ENCODE measurements at places on chromosomes 11 and 22. TPM values are rescaled to one million over a fixed set of nuclear protein-coding genes. Genes with fewer than 3 reads are reported as not detected.
A peak's percentile ranks its signal among the peaks of the same experiment; 100 is the strongest.

DNA sequence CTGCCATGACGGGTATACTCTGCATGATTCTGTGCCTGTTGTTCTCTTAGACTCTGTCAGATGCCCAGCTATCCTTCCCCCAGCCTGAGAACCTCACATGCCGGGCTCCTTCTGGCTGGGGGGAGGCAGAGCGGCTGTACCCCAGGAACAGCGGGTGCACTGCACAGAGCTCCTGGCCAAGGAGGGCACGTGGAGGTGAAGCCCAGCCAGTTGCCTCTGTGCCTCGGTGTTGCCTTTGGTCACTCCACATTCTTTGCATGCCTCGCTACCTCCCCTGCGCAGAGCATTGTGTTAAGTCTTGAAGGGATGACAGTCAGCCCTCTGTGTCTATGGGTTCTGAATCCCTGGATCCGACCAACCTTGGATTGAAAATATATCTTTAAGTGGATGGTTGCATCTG is 77.7 kb downstream of the FEZ1 start:
- no peaks in the 10 kb centered on the region for H3K27me3 ChIP-seq
- H3K4me1 ChIP-seq: no peaks in the 10 kb centered on the region
- no peak overlapping the region for H3K27ac ChIP-seq
- no peaks in the 10 kb centered on the region for H3K36me3 ChIP-seq
- DNase-seq: no peak

- no peaks in the 10 kb centered on the region for H3K27me3 ChIP-seq
- peaks cover 34% of the 10 kb centered on the region for H3K4me1 ChIP-seq
- no peak for DNase-seq
- H3K4me3 ChIP-seq: no peak overlapping the region
These were observed 2.3 kb upstream of the CLPB start for GRCh38 chr11:72436661-72437060.

DNA sequence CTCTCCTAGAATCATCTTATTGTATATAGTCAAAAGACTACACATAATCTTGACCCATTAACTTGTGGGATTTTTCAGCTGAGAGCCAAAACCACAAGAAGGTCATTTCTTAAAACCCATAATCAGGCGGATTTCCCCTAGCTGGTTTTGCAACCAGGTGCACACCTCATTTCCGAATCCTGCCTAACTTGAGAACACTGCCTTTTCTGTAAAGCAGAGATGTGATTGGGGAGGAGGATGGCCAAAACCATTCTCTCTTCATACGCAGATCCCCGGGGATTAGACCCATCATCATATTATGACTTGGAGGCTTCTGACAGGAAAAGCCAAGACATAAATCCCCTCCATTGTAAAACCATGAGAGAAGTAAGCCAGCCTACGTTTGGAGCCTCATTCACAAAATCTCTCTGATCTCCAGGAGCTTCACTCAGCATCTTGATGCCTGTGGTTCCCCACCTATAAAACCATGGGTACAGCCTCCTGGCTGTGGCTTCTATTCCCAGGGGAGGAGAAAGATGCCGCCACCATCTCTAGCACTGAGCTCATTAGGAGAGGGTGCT is 191.3 kb downstream of the KIF18A start:
- H3K27me3 ChIP-seq: no peaks in the 10 kb centered on the region
- no peak overlapping the region for H3K4me3 ChIP-seq
- no peaks in the 10 kb centered on the region for H3K4me1 ChIP-seq
- H3K27ac ChIP-seq: no peak overlapping the region
- no peak for DNase-seq

Gene FOLR2
- 28.7 TPM for total RNA-seq

Gene DDI1
- total RNA-seq: not detected

Gene C11orf86
- total RNA-seq: not detected

DNA sequence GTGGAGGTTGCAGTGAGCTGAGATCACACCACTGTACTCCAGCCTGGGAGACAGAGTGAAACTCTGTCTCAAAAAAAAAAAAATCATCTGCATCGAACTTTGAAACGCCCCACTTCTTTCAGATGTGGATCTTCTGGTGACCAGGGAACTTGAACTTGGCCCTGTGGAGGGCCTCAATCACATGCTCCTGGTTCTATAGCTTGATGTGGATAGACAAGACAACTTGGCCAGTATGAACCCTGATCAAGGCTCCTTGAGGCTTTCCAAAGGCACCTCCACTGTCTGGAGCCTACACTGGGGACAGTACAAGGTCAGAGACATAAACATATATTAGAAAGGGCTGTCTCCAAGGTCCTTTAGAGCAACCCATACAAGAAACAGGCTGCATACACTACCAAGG is 30.6 kb downstream of the RAB30 start:
- H3K27me3 ChIP-seq: no peaks in the 10 kb centered on the region
- H3K36me3 ChIP-seq: no peaks in the 10 kb centered on the region
- peaks cover 7% of the 10 kb centered on the region for H3K4me1 ChIP-seq
- H3K27ac ChIP-seq: no peak overlapping the region
- no peak for DNase-seq

DNA sequence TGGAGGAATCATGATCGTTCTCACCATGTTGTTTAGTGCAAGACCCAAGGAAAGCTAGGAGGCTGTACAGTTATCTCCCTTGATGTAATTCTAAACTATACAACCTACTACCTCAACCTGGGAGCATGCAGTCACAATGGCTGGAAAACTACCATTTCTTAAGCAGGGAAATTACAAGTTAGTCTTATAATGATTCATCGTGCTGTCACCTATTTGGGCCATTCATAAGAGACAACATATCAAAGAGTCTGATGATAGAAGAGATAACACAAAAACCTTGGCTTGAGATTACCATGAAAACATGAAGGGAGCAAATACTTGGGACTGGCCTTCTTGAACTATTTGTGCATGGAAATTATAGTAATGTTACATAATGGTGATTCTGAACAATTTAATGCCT is 30.5 kb upstream of the BLID start:
- no peaks in the 10 kb centered on the region for H3K4me1 ChIP-seq
- no peak for DNase-seq
- no peak overlapping the region for H3K27ac ChIP-seq

- H3K4me3 ChIP-seq: no peak overlapping the region
- no peak for DNase-seq
- H3K4me1 ChIP-seq: no peaks in the 10 kb centered on the region
These were observed 24.3 kb upstream of the KCNQ1OT1 start for GRCh38 chr11:2724104-2724503.

Gene BMAL1
- 16.1 TPM for total RNA-seq

DNA sequence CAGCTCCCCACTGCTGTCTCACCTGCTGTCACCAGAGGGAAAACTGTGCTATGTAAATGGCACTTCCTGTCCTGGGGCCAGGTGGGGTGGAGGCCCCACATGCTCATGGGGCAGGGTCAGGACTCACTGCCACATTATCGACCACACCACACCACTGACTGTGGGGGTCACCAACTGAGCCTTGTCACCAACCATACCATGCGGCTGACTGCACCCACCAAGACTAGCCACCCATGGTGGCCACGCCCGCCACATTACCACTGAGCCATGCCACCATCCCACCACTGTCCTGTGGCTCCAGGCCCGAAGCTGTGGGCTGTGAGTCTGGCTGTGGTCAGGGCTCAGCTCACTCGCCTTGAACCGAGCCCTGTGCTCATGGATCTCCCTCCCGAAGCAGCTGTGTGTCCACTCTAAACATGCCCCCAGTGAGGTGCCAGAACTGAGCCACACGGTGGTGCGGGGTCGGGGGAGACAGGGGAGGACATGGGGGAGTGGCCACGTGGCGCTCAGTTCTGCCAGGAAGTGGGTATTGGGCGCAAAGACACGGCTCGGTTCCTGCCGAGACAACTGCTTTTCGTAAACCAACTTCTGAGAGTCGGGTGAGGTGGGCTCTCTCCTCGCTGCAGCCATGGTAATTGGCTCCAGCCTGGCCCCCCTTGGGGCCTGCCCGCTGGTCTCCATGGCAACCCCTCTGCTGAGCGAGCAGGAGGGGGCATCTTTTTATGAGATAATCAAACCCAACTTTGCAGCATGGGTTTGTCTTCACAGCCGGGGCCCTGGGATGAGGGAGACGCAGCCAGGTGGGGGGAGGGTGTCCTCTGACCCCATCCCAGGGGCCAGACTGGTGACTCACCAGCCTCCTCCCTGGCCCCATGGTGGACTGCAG is 23.2 kb downstream of the RTN4R start:
- no peaks in the 10 kb centered on the region for H3K27me3 ChIP-seq
- no peak overlapping the region for H3K4me3 ChIP-seq
- no peak overlapping the region for H3K27ac ChIP-seq
- no peaks in the 10 kb centered on the region for H3K36me3 ChIP-seq

DNA sequence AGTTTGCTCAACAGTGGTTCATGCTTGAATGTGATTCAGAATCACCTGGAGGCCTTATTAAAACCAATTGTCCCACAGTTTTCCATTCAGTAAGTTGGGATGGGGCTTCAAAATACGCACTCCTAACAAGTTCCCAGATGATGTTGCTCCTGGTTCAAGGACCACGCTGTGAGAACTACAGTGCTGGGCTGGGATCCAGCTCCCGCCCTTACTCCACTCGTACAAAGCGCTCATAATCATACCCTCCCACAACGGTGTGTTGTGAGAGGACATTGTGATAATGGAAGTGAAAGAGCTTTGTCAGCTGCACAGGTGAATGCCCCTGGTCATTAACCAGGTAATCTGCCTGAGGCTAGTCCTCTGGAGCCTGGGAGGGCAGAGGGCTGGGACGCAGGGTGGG is 1.3 kb upstream of the CD82 start:
- no peaks in the 10 kb centered on the region for H3K36me3 ChIP-seq
- H3K27ac ChIP-seq: peak overlapping the region; percentile 95
- H3K4me3 ChIP-seq: peak overlapping the region; percentile 80
- H3K4me1 ChIP-seq: peaks cover 48% of the 10 kb centered on the region
- no peaks in the 10 kb centered on the region for H3K27me3 ChIP-seq
- peak; percentile 78 for DNase-seq

DNA sequence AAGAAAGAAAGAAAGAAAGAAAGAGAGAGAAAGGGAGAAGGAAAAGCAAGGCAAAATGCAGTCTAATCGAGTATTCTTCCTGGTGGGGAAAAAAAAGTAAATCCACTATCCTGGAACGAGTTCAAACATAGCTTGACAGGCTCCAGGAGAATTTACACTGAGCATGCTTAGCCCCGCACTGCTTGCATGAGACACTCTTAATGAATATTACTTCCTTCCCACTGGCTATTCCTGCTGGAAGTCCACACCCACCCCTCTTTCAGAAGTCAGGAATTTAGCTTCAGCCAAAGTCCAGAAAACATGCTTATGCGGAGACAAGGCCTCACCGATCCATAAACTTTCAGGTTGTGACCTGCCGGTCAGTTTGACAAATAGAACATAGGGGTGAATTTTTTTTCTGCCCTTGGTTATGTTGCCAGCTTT is 251.8 kb upstream of the BLID start:
- H3K4me1 ChIP-seq: peaks cover 9% of the 10 kb centered on the region
- no peaks in the 10 kb centered on the region for H3K27me3 ChIP-seq
- no peaks in the 10 kb centered on the region for H3K36me3 ChIP-seq
- no peak for DNase-seq
- peak overlapping the region; percentile 31 for H3K4me3 ChIP-seq
- H3K27ac ChIP-seq: peak overlapping the region; percentile 2

Gene RAG2
- total RNA-seq: not detected

- H3K27ac ChIP-seq: peak overlapping the region; percentile 34
- H3K4me1 ChIP-seq: peaks cover 33% of the 10 kb centered on the region
- no peak overlapping the region for H3K4me3 ChIP-seq
- H3K36me3 ChIP-seq: no peaks in the 10 kb centered on the region
These were observed 1.9 kb downstream of the NLRP6 start for GRCh38 chr11:279966-280705.

DNA sequence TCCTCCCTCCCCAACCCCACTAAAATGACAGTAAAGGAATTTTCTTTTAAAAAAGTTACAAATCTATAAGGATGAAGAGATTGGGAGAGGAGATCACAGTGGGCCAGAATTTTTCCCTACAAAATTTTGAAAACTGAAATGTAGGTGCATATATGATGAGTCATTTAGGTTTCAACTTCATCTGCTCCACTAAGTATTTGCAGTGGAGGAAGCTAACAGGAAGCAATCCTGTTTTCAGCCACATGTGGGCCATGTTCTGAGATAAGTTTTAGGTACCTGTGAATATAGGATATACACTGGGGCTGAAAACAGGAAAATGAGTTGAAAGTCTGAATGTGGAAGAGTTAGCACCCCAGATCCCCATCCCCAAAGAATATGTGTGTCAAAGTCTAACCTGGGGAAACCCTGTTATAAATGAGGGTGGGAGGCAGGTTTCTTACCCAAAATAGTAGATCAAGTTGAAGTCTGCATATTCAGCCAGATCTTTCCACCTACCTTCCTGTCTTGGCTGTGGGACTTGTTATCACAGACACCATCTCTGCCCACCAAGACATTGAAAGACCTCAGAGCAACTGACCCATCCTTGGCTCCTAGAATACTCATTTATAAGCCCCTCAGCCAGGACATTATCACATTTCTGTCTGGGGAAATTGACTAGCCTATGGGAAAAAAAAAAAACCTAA is 87.3 kb downstream of the PACS1 start:
- no peaks in the 10 kb centered on the region for H3K36me3 ChIP-seq
- DNase-seq: no peak
- no peak overlapping the region for H3K27ac ChIP-seq
- H3K4me1 ChIP-seq: no peaks in the 10 kb centered on the region
- no peaks in the 10 kb centered on the region for H3K27me3 ChIP-seq

GRCh38 chr11:46972343-46972742 is 35.8 kb downstream of the CSTPP1 start:
- H3K27ac ChIP-seq: no peak overlapping the region
- DNase-seq: no peak
- no peak overlapping the region for H3K4me3 ChIP-seq
- H3K27me3 ChIP-seq: no peaks in the 10 kb centered on the region

Gene DNAJB7
- not detected for total RNA-seq

GRCh38 chr11:74819400-74819799 is 70.8 kb downstream of the RNF169 start:
- H3K27me3 ChIP-seq: no peaks in the 10 kb centered on the region
- no peak for DNase-seq
- H3K4me3 ChIP-seq: no peak overlapping the region
- no peak overlapping the region for H3K27ac ChIP-seq

Gene PLAAT4
- total RNA-seq: 91.1 TPM
